GM13976 (cell line): ENCODE measurements at places on chromosomes 1 and 21.

DNA sequence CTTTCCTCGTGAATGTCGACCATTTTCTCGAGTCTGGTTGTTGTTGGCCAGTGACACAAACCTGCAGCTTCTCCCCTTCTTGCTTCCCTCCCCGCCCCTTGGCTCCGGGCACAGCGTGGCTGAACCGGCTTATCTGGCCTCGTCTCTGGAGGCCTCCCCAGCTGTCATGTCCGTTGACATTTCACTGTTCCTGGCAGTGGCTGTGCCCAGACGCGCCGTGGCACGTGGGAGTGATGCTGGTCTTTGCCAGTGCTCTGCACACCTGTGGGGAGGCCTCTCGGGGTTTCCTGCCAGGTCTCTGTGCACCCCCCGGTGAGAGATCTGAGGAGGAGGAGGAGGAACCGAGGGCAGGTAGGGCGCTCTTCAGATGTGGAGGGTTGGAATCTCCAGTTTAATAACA is 23.7 kb downstream of the SKI start:
- no peak for DNase-seq

DNA sequence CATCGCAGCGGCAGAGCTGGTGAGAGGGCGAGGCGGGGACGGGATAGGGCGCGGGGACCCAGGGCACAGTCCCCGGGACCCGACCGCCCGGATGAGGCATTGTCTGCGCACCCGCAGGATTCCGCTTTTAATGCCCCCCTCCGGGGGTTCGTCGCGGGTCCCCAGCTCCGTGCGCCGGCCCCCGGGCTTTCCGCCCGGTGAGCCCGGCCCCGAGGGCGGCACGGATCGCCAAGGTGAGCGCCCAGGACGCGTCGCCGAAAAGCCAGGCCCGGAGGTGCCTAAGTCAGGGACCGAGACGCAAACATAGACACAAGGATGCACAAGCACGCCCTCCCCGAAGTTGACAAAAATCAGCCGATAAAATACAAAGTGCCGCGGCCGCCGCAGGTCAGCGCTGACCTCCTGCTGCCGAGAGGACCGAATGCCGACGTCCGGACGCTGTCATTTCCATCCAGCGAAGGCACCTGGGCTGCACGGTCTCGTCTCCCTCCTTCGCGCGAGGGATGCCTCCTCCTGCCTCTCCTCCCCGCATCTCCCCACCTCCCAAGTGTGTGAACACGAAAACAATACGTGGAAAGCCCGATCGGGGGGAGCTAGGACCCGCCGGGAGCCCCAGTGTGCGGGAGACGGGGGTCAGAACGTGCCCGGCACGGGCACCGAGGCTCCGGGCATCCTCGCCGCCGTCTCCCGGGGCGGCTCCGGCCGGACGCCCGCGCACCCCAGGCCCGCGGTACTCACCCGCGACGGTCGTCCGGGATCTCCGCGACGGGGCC is 101.1 kb upstream of the SOD1 start:
- peak; percentile 33 for DNase-seq

DNA sequence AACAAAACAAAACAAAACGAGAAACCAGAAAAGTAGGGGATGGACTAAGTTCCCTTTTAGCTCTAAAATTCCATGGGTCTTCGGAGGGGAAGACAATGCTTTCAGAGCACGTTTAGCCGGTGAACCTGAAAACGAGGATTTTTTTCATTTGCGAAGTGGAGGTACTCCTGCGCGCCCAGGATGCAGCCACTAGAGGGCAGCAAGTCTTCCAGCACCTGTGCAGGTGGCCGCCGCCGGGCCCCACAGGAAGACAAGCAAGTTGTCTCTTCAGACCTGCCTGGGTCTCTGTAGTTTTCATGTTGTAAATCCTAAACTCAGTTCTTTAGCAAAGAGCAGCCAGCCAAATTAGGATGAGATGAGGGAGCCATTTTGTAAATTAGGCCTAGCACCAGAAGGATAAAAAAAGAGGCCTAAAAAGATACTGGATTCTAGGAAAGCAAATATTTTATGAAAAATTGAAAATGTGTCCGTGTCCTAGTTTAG is 17.7 kb upstream of the SNX27 start:
- DNase-seq: peak; percentile 87

GRCh38 chr21:42338729-42339715 is 11.8 kb downstream of the TFF2 start:
- DNase-seq: no peak

DNA sequence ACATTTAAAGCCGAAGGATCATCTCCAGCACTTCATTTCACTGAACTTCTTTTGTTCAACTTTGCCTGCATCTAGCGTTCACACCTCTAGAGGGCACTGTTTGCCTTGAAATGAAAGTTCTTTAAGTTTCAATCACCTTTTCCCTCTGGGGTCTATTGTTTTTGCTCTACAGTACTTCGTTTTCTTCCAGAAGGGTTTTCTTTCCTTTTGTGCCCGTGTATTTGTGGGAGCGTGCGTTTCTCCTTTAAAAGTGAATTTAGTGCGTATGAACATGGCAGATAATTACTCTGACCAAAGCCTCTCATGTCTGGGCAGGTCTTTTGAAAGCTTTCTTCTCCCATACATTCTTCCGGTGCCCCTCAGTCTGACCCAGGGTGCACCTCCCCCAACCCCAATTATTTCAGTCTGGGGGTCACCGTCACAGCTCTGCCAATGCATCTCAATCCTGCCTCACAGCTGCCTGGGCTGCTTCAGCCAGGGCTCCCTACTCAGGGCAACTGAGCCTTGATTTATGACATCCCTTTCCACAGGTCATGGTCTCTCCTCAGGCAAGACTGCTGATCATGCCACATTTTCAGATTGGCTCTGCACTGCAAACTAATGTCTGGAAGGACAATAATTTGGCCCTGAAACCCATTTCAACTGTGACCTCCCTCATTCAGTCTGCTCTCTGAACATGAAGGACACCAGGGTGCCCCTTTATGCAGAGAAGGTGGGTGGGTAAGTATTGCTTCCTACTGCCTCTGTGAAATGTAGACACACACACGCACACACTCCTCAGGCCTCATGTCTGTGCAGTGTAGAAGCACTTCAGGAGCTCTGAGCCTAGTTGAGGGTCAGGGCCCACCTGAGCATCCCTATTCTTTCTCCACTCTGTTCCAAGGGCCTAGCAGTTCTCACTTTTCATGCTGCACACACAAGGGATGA is 88.6 kb downstream of the NUF2 start:
- DNase-seq: peak; percentile 46

GRCh38 chr1:174469687-174470086 is 21.9 kb downstream of the GPR52 start:
- no peak for DNase-seq

DNA sequence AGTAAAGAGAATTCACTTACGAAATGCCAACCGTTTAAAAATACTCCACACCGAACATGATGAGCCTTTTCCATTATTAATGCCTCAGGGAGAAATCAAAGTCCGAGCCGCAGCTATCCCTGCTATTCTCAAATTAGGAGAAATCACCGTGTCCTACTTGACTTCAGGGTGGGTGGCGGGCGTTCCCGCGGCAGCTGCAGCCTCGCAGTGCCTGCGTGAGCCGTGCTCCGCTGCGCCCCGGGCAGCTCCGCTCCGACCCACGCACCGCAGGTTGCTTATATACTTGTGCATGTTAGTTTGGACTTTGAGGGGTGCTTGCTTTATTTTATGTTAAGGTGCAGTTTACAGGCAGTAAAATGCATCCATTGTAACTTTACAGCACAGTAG is 35.6 kb upstream of the PCBP3 start:
- no peak for DNase-seq

DNA sequence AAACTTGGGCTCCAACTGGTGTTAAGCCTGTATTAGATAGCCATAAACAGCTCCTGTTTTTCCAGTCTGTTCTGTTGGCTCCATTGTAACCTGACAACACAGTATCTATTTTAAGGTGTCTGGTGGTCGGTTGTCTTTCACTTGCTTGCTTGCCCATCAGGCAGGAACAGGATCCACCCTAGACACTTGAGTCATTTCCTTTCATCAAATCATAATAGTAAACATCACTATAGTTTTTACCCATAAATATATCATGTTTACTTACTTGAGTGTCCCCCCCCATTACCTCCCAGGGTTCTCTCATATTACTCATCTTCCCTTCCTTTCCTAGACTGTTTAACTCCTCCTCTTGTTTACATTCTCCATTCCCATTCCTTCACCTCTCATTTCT is 2.9 kb downstream of the DDI2 start:
- no peak for DNase-seq

DNA sequence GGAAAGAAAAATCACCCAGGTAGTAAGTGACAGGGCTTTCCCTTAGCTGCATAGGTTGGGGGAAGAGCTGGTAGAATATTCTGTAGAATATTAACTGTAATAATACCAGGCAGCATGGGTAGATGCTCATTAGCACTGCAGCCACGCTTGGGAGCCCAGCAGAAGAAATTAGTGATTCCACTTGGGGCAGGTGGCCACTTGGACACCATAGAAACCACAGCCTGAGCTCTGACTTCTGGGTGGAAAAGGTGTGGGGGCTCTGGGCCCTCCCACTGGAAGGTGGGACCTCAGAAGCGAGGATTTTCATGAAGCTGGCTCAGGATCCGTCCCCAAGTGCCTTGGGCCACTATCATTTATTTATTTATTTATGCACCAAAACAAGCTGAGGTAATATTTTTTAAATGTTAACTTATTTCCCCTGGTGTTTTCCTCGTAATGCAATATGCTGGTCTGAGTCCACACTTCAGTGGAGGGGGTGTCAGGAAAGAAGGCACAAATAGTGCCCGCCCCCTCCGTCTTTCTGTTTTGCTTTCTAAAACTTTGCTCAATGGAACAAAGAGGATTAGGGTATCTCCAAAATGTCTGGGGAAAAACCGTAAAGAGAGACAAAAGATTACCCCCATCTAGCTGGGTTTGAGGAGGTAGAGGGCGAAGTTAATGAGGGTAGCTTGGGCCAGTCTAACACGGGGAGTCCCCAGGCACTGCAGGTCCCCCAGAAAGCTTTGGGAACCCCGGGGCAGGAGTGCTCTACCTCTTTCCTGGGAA is 75.2 kb upstream of the GADD45A start:
- DNase-seq: peak; percentile 16

DNA sequence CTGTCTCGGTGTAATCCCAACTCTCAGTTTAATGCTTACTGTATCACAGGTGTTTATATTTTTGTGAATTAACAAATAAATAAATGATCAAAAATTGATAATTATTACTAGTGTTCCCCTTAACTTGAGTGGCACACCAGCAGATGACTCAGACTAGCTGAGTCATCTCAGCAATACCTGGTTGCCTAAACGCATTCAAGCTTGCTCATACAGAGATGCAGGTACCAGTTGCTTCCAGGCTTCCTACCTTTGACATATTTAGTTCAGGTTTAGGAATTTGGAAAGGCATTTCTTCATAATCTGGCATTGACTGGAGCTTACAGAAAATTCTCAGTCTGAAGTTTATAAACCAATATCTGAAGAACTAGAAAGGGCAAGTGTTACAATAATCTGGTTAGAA is 78.9 kb upstream of the LMO4 start:
- DNase-seq: no peak

DNA sequence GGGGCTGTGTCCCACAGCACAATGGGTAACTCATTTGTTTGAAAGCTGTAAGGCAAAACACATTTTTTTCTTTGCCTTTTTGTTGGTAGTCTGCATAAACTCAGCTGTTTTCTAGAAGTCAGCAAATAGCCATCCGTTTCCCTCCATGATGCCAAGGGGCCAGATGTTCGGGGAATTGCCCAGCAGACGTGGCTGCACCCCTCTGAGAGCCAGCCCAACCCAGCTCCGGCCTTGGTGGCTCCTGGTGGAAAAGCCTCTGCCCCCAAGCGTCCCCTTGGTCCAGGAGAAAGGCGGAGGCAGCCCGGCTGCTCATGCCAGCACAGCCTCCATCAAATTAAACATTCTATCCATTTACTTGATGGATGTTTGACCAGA is 58.4 kb upstream of the ADARB1 start:
- no peak for DNase-seq

DNA sequence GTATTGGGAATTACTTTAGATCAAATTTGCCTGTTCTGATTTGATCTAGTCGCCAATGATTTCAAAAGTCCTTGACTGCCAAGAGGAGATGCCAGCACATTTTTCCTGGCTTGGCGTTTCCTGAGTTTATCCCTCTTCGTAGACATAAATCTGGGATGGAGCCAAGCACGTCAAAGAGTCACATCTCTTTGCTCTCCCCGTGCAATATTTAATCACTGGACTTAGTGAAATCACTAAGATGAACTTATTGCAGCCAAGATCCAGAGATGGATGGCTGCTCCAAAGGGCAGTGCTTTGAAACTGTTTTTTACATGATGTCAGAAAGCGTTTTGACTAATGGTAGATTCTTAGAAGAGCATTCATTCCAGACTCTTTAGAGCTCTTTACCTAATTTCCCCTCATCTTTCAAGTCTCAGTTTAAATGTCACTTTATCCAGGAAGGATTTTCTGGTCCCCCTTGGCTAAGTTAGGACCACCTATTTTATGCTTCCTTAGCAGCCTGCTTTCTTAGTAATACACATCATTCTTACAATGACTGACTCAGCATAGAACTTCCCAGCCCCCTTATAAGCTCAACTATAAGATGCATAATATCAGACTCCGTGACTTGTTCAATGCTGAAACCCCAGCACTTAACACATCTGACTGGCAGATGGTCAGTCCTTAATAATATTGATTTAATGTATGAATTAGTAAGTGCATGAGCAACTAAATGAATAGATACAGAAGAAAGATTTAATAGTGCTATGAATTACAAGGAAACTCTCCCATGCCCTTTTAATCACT is 94.4 kb upstream of the GREM2 start:
- DNase-seq: no peak

- DNase-seq: no peak
Measured at GRCh38 chr1:51679435-51679834, 62.5 kb downstream of the OSBPL9 start.

DNA sequence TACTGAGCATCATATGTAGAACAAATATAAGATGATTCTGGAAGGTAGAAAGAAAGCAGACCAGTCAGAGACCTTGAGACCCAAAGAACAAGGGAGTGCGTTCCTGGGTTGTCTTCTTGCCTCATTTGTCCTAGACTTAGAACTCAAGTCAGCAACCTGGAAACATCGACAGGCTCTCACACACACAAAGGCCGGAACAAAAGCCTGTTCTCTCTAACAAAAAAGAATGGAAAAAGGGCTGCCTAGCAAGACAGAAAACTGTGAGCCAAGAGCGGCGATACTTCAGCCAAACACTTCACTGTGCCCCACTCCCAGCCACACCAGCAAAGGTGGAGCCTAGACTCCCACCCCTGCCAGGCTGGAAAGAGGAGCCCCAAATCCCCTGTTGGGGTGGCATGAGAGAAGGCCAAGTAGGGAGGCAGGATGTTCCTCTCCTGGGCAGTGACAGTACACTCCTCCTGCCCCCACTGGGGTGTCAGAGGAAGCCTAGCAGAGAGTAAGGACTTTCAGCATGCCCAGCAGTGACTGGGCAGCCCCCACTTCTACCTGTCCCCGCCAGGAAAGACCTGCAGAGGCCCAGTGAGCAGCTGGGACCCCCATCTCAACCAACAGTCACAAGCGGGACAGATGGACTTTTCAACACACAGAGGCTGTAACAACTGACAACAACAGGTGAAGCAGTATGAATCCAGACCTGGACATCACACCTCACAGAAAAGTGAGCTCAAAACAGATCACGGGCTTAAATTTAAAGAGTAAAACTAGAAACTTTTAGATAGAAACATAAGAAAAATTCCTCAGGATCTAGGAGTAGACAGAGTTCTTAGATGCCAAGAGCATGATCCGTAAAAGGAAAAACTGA is 33.0 kb downstream of the MRAP start:
- no peak for DNase-seq
